ENCODE measurements at places on chromosomes 6 and 20. TPM values are rescaled to one million over a fixed set of nuclear protein-coding genes. Genes with fewer than 3 reads are reported as not detected.

DNA sequence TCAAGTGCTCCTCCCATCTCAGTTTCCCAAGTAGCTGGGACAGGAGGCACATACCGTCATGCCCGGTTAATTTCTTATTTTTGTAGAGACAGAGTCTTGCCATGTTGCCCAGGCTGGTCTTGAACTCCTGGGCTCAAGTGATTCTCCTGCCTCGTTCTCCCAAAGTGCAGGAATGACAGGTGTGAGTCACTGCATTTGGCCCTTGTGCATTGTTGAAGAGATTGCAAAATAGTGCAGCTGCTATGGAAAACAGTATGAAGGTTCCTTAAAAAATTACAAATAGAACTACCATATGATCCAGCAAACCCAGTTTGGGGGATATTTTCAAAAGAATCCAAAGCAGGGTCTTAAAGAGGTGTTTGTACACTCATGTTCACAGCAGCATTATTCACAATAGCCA is 69.1 kb downstream of the GJA10 start:
- DNase-seq = peak; percentile 33

DNA sequence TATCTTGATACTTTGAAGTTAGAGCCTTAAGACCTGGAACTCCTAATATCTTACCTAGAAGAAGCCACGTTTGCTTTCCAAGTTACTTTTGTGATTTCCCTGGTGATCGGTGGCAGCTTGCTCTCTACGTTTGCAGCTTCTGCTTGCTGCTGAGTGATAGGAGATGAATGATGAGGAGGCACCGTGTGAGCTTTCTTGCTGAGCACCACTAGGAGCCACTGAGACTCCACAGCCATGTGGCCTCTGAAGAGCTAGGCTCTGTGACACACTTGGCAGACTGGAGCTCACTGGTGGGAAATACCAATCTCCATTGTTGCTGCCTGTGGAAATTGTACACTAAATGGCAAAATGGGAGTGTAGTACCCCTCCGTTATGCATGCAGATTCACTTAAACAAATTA is 161.8 kb downstream of the IBTK start:
- DNase-seq = no peak

GRCh38 chr6:5937169-5937909 is 69.4 kb downstream of the NRN1 start:
- DNase-seq = no peak

- DNase-seq = no peak
Measured at GRCh38 chr6:38453861-38454260, 185.9 kb downstream of the BTBD9 start.

Gene WFDC10B
- total RNA-seq = not detected

Gene LY86
- total RNA-seq = not detected

GRCh38 chr6:158497620-158498019 is 62.3 kb upstream of the TMEM181 start:
- DNase-seq = no peak
